ENCODE measurements at places on chromosomes 12 and 14.

DNA sequence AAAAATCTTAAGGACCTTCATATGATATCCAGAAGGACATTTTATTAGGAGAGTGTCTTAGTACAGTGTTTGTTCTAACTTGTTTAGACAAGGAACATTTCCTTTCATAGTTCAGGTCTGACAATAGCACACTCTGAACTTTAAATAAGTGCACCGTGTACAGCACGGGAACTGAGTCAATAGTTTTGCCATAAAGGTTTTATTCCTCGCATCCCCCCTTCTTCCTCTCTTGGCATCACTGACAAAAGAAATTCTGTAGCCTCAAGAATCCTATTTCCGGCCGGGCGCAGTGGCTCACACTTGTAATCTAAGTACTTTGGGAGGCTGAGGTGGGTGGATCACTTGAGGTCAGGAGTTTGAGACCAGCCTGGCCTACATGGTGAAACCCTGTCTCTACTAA lies 58.3 kb downstream of the TMCC3 start:
- DNase-seq, result no peak

GRCh38 chr12:91991399-91992187 lies 154.1 kb downstream of the BTG1 start:
- no peak for DNase-seq

DNA sequence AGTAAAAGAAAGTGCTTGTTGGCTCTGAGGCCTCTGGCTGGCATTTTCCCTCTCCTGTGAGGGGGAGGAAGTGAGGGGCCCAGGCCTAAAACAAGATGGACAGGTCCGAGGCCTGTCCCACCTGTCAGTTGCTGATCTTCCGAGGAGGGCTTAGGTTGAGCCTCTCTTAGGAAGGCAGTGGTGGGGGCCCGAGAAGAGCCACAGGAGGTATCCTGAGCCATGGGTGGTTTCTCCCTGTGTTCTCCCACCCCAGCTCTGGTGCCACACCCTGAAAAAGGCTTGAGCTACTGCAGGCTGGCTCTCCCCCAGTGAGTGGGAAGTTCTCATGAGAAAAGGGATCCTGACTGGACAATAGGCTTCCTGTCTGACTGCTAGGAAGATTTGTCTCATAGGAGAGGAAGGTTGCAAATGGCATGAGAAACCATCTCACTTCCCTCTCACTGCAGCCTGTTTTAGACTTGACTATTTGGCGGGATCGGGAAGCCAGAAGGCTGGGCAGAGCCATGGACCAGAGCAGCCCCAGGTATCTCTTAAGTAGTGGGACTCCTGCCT lies 72.1 kb upstream of the SRSF5 start:
- peak; percentile 73 for DNase-seq

DNA sequence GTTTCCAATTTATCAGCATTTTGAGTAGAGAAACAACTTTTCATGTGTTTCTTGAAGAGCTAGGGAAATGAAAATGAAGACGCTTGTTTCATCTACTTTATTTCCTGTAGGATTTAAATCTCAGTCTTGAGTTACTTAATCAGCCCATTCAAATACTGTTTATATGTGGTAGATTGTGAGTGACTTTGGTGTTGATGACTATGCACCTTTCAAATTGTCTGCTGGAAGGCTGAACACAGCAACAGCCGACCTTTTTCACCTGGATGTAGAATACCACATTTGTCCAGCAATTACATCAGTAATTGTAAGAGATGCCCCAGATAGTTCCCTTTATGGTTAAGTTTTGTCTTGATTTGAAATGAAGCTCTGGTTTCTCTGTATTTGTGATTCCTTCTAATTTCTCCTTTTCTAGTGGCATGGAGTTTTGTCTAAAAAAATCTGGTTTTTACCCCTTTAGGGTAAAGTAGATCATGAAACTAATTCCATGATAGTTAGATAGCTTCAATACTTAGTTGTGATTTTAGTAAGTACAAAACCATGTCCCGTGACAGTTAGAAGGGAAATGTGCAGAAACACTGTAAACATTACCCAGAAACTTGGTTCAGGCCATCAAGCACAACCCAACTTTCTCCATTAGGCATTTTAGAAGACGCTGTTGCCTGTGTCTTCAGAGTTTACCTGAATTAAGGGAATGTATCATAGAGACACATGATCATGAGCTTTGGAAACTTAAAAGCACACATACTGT lies 165.0 kb downstream of the SRGAP1 start:
- no peak for DNase-seq

DNA sequence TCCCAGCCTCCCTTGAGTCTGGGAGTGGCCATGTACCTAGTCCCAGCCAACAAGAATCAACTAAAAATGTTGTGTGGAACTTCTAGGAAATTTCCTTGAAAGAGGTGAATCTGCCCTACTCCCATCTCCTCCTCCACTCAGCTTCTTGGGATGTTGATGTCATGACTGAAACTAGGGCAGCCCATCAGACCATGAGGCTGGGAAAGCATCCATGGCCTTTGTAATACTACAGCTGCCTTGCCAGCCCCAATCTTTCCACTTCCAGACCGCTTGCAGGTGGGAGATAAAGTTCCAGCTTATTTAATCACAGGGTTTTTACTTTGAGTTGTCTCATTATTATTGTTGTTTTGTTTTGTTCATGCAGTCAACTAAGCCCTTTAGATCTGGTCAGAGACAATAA lies 170.3 kb upstream of the LMNTD1 start:
- no peak for DNase-seq

DNA sequence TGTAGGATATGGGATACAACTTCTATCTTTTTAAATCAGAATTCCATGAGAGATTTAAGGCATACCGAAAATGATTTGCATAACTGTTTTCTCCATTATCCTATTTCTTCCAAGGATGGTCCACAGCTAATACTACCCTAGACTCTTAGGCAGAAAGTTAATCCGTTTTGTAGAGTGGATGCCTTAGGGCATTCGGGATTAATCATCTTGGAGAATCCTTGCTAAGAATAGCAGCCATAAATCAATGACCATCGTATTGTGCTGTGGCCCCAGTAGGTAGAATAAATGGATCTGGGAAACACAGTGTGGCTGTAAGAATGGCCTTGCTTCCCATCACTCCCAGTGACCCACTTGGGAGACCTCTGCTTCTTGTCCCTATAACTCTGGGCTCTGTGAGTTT lies 99.6 kb downstream of the SSPN start:
- no peak for DNase-seq

DNA sequence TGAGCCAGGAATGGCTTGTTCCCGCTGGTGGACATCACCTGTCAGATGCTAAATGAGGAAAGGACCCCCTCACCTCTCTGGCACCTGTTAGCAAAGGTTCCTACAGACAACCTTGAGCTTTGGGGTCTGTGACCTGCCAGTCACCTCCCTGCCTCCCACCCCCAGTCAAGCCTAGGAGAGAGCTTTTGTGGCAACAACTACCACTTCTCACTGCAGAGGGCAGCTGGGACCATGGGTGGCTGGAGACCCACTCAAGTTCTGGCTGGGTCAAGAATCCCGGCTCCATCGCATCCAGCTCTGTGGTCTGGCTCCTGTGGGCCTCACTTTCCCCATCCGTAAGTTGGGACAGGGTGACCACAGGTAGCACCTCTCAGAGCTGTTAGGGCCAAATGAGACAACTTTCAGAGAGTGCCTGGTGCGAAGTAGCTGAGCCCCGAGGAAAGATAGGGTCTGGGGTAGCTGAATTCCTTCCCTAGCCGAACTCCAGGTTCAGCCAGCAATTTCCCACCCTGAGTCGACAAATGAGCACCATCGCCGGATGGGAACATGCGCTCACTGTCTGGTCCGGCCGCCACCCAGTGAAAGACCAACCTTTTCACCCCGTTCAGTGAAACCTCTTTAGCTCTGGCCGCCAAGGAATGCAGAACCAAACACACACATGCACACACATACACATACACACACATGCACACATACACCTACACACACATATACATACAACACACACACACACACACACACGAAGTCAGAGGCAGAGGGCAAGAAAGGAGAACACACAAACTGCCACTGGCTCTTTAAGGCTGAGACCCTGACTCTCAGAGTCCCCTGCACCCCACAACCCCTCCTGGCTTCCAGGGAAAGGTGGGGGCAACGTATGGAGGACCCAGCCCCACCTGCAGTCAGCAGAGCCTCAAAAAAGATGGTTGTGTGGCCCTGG lies 1.9 kb downstream of the TMEM119 start:
- no peak for DNase-seq

GRCh38 chr14:23435543-23436326 lies at the start of gene MYH7:
Gene MYH7 (minus strand): TSS chr14:23435660. CDS start chr14:23433732, 1,928 bp downstream.
- DNase-seq, result no peak

DNA sequence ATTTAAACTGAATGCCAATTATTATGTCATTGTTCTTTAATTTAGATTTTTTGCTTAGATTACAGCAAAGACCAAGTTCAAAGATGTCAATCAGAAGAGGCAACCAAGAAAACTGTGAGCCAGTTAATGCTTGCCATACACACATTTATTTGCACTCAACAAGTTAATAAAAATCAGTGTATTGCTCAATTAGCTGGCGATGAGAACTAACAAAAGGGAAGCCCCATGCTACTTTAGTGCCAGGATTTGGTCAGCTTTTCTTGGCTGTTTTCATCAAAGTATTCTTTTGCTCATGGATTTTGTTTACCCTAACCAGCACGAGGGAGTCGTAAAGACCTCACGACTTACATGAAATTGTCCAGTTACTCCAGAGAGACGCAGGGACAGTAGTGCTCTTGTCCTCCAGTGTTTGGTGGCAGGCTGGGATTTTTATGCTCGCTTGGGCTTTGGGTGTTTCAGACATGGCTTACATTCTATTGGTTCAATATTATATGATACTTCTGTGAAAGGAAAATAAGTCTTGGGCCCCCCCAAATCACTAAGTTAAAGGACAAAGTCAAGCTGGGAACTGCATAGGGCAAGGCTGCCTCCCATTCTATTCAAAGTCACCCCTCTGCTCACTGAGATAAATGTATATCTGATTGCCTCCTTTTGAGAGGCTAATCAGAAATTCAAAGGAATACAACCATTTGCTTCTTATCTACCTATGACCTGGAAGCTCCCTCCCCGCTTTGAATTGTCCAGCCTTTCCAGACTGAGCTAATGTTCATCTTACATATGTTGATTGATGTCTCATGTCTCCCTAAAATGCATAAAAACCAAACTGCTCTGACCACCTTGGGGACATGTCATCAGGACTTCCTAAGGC lies 7.4 kb upstream of the B4GALNT1 start:
- DNase-seq, result no peak

- no peak for DNase-seq
Observed at GRCh38 chr12:49342914-49343731, 3.6 kb upstream of the DNAJC22 start.

GRCh38 chr12:6264402-6265037 lies 46.0 kb upstream of the PLEKHG6 start:
- no peak for DNase-seq

GRCh38 chr14:77378701-77379100 lies 1.5 kb downstream of the SAMD15 start:
- no peak for DNase-seq

DNA sequence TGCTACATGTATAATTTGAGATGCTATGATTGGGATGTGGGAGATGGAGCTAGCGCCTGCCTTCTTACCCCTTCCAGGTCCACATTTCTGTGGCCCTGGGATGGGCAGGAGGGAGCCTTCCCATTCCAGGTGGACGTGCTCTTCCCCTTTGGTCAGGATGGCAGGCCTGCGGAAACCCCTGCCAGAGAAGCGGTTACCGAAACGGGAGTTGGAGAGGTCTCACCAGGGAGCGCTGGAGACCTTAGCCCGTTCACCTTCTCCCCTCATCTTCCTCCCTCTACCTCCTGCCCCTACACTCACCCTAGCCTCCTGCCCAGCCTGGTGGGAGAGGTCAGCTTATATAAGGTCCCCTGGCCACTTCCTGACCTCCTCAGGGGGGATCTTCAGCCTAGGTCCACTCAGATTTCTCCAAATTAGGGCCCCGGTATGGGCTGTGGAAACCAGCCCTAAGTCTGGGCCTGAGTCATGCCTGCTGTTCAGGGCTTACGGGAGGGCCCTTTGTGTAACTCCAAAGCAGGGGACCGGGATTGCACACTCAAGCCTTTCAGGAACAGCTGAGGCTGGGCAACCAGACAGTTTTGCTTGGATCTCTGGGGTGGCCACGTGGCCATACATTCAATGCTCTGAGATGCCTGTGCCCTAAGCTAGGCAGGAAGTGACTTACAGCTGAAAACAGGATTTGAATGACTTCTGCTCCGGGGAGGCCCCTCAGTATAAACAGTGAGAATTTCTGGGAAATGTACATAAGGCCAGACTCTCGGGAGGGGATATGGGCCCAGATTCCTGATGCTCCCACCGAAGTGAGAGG lies 10.2 kb upstream of the MEG3 start:
- DNase-seq, result no peak

DNA sequence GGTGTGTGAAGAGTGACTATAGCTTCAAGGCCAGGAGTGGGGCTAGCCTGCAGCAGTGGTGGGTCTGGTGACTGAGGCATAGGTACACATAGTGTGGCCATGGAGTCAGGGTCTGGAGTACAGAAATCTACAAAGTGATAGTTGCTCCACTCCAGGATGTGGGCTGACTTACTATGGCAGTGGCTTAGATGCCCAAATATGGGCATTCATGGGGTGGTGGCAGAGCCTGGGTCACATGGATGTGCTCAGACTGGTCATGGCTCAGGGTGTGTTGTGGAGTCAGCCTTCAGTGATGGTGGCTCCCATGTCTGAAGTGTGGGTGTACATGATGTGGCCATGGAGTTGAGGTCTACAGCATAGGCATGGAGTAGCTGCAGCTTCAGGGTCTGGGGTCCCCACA lies 27.3 kb downstream of the CLEC6A start:
- DNase-seq, result no peak

GRCh38 chr14:103974575-103974974 lies 32.2 kb upstream of the RD3L start:
- no peak for DNase-seq

DNA sequence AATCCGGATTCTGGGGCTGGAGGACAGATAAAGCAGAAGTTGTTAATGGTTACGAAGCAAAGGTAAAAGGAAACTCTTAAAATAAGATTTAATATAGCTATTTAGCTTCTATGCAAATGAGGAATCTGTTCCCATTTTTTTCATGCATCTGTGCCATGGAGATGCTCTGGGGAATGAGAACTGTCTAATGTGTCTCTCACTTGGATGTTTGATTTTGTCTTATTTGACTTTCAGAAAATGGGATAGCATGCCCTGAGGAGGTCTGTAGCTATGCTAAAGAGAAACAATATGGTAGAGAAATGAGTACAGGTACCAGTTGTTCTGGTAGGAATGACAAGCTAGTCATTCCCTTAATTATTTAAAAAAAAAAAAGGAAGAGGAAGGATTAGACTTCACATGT lies 24.3 kb downstream of the C12orf76 start:
- no peak for DNase-seq

GRCh38 chr12:1847411-1847810 lies 27.0 kb downstream of the LRTM2 start:
- DNase-seq, result no peak

GRCh38 chr12:29921307-29921706 lies 137.6 kb upstream of the TMTC1 start:
- DNase-seq, result no peak

Data from pons (tissue), 1 donor.